ENCODE measurements at places on chromosomes 6 and 20.

GRCh38 chr6:56856036-56856580, 98.8 kb upstream of the BEND6 start:
- peak; percentile 51 for DNase-seq

DNA sequence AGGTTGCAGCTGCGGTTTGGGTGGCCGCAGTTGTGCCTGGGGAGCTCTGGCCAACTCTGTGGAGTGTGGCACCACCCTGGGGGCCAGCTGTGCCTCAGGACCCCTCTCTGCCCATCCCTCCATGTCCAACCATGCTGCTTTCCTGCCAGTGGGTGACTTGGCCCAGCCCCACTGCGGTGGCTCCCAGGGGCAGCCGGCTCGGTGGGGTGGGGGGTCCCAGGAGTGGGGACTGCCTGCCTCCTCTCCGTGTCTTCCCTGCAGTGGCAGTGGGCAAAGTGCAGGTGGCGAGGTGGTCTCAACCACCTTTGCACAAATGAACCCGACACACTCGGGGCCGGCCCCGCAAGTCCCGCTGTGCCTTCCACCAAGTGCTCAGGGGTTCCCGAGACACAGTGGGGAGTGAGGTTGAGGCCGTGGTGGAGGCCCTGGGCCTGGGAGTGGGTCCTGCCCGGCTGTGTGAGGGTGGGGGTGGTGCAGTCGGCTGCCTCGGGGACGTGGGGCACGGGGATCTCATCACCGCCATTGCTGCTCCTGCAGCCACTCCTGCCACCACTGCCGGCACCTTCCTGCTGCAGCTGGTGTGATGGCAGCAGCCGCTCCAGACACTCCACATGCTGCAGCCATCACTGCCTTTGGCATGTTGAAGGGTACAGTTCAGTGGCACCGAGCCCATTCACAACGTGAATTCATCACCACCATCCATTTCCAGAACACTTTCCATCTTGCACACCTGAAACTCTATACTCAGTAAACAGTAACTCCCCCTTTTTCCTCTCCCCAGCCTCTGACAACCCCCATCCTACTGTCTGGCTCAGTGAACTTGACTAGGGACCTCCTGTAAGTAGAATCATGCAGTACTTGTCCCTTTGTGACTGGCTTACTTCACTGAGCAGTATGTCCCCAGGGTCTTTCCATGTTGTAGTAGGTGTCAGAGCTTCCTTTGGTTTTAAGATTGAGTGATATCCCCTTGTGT, 10.7 kb upstream of the SLCO4A1 start:
- no peak for DNase-seq

- DNase-seq, result no peak
Observed at GRCh38 chr6:113636357-113636824, 220.8 kb upstream of the MARCKS start.

DNA sequence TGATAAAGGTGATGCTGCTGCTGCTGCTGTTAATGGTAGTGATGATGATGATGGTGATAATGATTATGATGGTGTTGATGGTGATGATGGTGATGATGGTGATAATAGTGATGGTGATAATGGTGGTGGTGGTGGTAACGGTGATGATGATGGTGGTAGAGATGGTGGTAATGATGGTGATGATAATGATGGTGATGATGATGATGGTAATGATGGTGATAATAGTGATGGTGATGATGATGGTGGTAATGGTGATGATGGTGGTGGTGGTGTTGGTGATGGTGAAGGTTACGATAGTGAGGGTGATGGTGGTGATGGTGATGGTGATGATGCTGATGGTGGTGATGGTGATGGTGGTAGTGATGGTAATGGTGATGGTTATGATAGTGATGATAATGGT, 132.3 kb downstream of the TFAP2C start:
- DNase-seq, result no peak

GRCh38 chr6:15508931-15509330, 153.9 kb downstream of the DTNBP1 start:
- DNase-seq, result no peak

- DNase-seq, result no peak
Observed at GRCh38 chr20:329851-330232, 4.5 kb downstream of the SOX12 start.

DNA sequence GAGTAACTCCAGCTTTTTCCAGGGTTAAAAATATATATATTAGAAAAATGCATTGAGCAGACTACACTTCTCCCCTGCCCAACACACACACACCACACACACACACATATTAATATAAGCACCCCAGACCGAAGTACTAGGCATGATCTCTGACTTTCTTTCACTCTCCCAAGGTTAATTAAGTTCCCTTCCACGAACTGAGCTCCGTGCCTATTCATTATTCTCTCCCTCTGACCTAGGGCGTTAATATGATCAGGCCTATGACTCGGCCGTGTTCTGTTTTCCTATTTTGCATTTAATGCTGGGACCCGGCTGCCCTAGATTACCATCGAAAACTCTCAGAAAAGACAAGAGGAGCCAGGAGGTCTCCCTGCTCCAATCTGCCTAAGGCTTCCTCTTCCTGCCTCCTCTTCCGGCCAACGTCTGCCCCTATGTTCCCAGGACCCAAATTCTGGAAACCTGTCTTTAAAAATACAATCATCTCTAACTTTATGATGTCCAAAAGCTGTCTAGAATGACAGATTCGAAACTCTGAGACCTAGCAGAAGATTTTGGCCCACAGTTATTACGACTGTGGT, 6.1 kb upstream of the POU3F2 start:
- DNase-seq, result no peak

- DNase-seq, result peak; percentile 16
Observed at GRCh38 chr6:163427498-163428254, 13.2 kb downstream of the QKI start.

- no peak for DNase-seq
Observed at GRCh38 chr20:25346349-25346748, 44.3 kb downstream of the ABHD12 start.

- DNase-seq, result no peak
Observed at GRCh38 chr6:15308435-15309213, 62.8 kb downstream of the JARID2 start.

- no peak for DNase-seq
Observed at GRCh38 chr6:137805622-137806021, 61.4 kb upstream of the TNFAIP3 start.

GRCh38 chr20:52923123-52923937, 48.8 kb upstream of the TSHZ2 start:
- DNase-seq, result no peak

DNA sequence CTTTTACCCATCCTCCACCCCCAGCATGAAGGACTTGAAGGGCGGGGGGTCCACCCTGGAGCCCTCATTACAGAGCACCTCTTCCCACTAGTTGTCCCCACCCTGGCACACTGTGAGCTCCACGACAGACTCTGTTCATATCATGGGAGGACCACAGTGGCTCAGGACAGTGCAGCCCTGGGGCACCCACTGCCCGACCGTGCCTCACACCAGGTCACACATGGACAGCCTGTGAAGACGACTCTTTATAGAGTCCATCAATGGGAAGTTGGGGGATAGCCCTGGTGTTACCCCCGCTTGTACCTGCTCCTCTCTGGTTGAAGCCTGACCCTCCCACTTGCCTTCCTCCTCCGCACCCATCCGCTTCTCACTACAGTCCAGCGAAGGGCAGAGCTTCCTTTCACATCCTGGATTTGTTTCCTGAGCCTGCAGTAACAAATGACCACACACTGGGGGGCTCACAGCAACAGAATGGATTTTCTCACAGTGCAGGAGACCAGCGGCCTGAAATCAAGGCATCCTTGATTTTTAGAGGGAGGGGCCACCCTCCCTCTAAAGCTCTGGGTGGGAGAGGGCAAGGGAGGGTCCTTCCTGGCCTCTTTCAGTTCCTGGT, 15.5 kb downstream of the ZNF831 start:
- DNase-seq, result no peak

- no peak for DNase-seq
Observed at GRCh38 chr20:57445298-57445697, 54.1 kb downstream of the RBM38 start.

GRCh38 chr6:90068264-90068663, 174.0 kb downstream of the GJA10 start:
- DNase-seq, result no peak

DNA sequence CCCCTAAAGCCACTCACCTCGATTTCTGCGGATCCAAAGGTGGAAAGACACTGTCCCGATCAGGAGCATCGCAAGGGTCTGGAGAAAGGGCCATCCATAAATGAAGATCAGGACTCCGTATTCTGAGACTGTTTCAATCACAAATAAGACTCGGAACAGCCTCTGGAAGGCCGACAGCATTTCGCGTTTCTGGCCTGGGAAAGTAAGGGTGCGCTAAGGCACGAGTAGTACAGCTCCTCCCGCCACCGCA, 44.6 kb downstream of the DPPA5 start:
- peak; percentile 31 for DNase-seq

DNA sequence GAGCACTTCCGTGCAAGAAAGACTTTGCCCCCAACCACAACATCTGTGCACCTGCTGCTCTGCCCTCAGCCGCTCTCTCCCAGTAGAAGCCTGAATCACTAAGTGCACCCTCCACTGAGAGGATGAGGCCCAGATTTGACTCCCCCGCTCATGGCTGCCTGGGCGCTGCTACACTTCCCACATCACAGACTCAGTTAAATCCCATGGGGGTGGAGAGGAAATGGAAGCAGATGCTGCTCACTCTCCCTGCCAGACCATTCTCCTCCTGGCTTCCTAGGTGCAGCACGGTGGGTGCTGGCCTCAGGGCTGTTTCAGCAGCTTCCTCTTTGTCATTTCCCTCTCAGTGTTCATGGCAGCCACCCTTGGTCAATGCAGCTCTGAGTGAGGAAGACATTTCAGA, 4.8 kb downstream of the CST5 start:
- no peak for DNase-seq

GRCh38 chr6:44663860-44664634, 276.5 kb downstream of the CDC5L start:
- no peak for DNase-seq

DNA sequence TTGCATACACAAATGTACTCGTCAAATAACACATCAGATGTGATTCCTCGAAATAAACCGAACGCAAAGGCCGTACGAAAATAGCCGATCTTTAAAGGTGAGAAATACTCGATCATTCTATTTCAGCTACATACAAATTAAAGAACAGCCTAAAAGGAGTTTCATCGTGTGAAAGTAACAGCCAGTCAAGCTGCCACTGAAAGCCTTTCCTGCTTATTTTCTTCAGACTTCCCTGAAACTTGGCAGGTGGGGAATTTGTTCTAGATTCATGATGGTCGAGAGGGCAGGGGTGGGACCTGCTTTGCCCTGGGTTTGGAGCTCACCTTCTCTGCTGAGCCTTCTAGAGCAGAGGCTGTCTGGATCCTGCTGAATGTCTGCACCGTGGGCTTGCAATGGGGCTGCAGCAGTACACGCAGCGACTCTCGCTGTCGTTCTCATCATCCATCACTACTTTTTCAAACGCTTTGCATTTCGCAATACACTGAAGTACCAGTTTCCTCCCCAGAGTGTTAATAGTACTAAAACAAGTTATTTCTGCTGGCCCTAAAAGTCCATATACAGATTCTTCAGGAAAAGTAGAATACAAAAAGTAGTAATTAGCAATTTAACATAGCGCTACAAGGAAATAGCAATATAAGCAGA, 16.2 kb downstream of the FOXC1 start:
- DNase-seq, result no peak

DNA sequence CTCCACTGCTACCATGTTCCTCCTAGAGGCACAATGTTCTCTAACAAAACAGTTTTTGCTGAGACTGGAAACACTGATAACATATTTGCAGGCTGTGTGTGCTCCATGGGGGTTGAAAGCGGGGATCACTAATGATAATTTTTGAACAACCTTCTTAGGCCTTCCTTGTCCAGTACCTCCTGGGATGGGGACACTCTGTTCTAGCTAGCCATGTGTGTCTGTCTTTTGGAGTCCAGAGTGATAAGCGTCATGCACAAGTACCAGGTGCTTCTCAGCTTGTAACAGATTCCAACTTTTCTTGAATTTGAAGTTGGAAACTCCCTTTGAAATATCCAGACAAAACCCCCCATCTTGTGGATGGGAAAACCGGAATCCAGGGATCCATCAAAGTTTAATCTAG, 15.2 kb downstream of the PI3 start:
- DNase-seq, result no peak

- no peak for DNase-seq
Observed at GRCh38 chr20:9368893-9369292, 145.5 kb upstream of the LAMP5 start.

- DNase-seq, result no peak
Observed at GRCh38 chr6:32375739-32376529, 4.2 kb upstream of the TSBP1 start.

- DNase-seq, result no peak
Observed at GRCh38 chr6:137089305-137089704, 44.5 kb upstream of the IL20RA start.

GRCh38 chr20:50034567-50035180, 51.9 kb downstream of the SNAI1 start:
- peak; percentile 67 for DNase-seq

GRCh38 chr6:53358440-53359094, 9.8 kb upstream of the ELOVL5 start:
- no peak for DNase-seq

- DNase-seq, result no peak
Observed at GRCh38 chr20:35575958-35576357, 34.1 kb downstream of the ERGIC3 start.

DNA sequence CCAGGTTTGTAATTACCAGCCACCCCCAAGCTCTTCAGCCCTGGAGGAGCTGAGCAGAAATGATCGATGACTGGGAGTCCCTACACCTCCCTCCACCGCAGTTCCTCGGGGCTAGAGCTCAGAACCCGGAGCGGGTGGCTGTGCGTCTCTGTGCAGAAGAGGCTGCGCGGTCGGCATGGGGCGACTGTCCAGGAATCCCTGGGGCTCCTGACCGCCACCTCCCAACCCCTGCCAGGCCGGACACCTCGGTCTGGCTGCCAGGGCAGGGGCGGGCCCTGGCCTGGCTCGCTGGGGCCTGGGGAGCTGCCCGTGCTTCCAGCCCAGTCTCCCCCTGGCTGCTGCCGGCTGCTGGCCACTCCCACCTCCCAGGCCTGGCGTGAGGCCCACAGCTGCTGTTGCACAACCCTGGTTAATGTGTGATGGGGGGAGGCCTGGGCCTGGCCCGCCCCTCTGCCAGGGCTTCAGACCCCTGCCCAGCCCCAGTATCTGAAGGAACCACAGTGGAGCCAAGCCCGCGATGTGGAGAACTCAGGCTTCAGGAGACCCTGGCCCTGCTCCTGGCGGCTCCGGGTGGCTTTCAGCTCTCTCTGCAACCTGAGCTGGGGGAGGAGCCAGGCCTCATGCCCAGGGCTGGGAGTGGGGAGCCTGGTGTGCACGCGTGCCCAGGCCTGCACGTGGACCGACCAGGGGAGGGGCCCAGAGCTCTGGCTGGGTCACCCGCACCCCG, 1.2 kb downstream of the SLC2A4RG start:
- peak; percentile 73 for DNase-seq

- peak; percentile 57 for DNase-seq
Observed at GRCh38 chr6:16338577-16339264, 100.3 kb downstream of the GMPR start.

Measured in NCI-H446 (cell line).